Kidney (tissue), 22 donors: ENCODE measurements at places on chromosomes 3 and 15. TPM values are rescaled to one million over a fixed set of nuclear protein-coding genes. Genes with fewer than 3 reads are reported as not detected.
A peak's percentile ranks its signal among the peaks of the same experiment; 100 is the strongest.

DNA sequence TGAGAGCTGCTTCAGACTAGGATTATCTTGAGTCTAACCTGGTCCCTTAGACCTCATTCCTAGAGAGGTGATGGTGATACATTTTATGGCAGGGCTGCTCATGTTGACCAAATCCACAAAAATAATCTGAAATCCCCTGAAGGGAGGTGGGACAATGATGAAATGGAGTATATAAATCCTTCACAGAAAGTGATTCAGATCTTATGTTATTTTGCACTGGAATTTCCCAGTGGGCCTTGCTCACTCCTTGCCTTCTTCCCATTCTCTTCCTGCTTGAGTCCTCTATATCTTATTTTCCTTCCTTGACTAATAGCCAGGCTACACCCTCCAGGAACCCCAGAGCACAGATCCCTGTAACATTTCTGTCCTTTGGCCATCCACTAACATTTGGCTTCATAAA, 10.4 kb upstream of the TMEM202 start:
- no peak for DNase-seq

DNA sequence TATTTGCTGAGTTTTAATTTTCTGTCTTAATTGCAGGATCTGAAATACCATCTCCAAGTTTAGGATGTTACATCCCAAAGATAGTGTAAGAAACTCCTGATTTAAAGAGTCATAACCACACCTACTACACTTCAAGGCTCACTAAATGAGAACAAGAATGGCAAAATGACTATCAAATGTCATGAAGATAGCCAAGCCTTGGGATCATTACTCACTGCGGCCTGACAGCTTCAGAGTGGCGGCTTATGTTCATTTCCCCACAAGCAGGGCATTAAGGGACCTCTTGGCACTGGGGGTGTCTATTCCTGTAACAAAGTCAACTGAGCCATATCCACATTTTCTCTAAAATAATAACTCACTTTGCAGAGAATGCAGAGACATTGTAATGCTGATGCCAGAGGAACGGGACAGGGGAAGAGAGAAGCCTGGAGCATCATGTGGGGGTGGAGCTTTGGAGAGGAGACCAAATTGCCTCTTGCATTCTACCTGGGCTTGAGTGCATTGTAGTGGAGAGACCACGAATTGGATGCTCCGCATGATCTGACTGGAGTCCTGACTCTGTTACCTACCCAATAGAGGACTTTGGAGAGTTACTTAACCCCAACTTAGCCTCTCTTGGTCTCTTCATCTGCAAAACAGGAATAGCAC, 219.2 kb downstream of the OPA1 start:
- DNase-seq, result no peak

GRCh38 chr15:36008719-36009118, 462.8 kb upstream of the DPH6 start:
- no peak for DNase-seq

GRCh38 chr15:35321926-35322325, 224.0 kb downstream of the DPH6 start:
- no peak for DNase-seq

HES1 gene
- polyA plus RNA-seq, result 77.4 TPM

- DNase-seq, result peak; percentile 21
Observed at GRCh38 chr3:36201546-36201945, 178.8 kb upstream of the STAC start.

MYZAP gene
- polyA plus RNA-seq, result 6.1 TPM

OSTN gene
- polyA plus RNA-seq, result not detected

BCHE gene
- polyA plus RNA-seq, result 2.8 TPM

HIGD1A gene
- polyA plus RNA-seq, result 283 TPM

ATP1B3 gene
- 195 TPM for polyA plus RNA-seq

DNA sequence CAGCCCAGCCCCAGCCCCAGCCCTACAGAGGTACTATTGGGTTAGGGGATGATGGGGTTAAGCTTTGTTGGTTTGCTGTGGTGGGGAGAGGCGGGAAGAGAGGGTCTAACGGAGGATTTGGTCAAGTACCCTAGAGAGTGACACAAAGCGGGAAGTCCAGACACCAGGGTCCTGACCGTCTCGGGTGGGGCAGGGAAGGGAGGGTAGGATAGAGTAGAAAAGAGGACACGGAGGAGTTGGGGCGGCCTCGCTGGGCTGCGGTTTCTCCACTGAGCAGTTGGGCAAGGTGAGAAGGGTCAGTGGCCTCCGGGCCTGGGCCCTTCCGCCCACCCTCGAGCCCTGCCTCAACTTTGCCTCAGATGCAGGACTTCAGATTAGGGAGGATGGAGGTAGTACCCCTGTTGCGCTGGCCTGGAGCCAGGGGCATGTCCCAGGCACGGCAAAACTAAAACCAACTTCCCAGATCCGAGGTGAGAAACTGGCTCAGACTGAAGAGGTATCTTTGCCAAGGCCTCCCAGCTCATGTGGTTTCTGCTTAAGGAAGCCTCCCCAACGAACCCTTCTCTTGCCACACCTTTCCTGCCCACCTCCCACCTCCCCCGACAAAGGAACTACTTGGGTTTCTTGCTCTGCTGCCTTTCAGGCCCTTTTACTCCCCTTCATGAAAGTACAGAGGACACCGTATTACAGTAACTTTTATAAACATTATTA, 551 bp downstream of the PML start:
- DNase-seq, result no peak

DNA sequence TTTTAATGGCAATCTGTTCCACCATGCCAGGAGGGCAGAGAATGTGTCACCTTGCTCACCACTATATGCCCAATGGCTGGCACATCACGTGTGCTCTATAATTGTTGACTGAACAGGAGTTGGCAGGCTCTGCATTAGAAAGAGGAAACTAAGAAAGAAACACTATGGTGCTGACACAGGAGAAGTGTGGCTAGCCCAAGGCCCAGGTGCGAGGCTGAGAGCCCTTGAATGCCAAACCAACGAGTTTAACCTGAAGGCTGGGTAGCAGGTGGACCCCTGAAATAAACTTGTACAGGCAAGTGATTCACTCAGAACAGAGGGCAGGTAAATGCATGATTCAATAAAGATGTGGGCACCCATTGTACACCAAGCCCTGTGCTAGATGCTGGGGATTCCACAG, 2.4 kb downstream of the CHCHD4 start:
- no peak for DNase-seq

CLDN11 gene
- 1.6 TPM for polyA plus RNA-seq

HYAL3 gene
- polyA plus RNA-seq, result 3.2 TPM

DAZL gene
- not detected for polyA plus RNA-seq

- no peak for DNase-seq
Observed at GRCh38 chr3:111152496-111152895, 80.9 kb downstream of the NECTIN3 start.

SECISBP2L gene
- 10.2 TPM for polyA plus RNA-seq

- DNase-seq, result no peak
Observed at GRCh38 chr3:32733631-32734229, 48.7 kb downstream of the CNOT10 start.

- no peak for DNase-seq
Observed at GRCh38 chr3:83048556-83048955, 1287.1 kb upstream of the GBE1 start.

GRCh38 chr3:184082465-184082864, 14.4 kb upstream of the HTR3E start:
- DNase-seq, result no peak

DNA sequence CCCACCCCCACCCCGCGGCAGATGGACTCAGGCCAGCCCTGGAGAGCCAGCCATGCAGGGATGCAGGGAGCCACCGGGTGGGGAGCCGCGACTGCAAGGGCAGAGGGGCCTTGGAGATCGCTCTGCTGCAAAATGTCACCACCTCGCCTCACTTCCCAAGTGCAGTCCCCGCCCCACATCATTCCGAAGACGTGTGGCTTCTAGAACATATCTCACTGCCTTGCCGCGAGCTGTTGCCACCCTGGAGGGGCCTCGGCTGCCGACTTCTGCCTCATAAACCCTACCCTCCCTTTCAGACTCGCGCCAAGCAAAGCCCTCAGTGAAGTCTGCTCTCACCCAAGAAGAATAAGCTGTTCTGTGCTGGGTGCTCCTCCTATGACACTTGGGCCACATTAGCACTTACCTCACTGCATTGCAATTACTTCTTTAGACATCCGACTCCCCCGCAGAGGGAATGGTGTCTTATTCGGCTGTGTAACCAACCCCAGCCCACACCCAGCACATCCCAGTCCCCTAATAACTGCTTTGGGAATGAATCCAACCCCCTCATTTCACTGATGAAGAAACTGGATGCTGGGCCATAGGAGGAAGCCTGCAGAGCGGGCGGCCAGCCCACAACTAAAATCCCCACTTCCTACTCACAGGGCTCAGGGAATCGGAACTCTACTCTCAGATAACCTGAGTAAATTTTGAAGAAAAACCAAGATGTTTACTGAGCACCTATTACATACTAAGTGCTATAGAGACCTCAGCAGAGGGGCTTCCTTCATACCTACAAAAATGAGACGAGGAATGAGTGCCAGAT, 8.6 kb downstream of the TLE3 start:
- peak; percentile 60 for DNase-seq
